Vagina (tissue), 2 donors: ENCODE measurements at places on chromosomes 16 and 17.
A peak's percentile ranks its signal among the peaks of the same experiment; 100 is the strongest.

GRCh38 chr17:4565209-4566141, 5.1 kb upstream of the GGT6 start:
- DNase-seq, result no peak
- no peaks in the 10 kb centered on the region for H3K27me3 ChIP-seq
- peaks cover 14% of the 10 kb centered on the region for H3K4me1 ChIP-seq
- no peaks in the 10 kb centered on the region for H3K36me3 ChIP-seq

DNA sequence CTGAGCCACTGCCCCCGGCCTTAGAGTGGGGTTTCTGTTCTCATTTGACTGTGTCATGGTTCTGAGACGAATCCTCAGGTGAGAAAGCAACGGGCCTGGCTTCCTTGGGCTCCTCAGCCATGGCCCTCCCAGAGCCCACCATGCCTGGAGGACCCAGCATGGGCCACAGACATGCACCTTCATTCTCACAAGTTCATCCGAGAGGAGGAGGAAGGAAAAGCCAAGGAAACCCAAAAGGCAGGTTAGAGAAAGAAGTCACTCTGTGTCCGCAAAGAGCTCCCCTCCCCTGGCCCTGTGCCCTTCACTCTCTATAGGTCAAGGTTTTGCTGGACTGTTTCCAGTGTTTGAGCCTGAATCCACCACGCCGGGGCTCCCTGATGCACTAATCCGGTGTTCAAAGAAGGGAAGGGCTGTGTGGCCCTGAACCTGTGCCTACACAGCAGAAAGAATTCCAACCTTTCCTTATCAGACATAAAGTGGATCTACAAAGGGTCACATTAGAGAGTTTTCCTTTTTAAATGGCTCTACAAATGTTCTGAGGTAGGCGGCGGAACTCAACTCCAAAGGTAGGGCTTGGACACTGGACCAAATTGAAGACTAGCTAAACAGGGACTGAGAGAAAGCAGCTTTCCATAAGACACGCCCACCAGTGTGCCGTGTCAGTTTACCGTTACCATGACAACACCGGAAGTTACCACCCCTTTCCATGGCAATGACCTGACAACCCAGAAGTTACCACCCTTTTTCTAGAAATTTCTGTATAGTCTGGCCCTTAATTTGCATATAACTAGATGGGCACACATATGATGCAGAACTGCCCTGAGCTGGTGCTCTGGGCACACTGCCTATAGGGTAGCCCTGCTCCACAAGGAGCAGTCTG, 15.9 kb upstream of the PECAM1 start:
- DNase-seq, result no peak
- no peak overlapping the region for H3K27ac ChIP-seq
- H3K36me3 ChIP-seq, result no peaks in the 10 kb centered on the region
- no peaks in the 10 kb centered on the region for H3K4me1 ChIP-seq
- H3K4me3 ChIP-seq, result no peak overlapping the region
- no peaks in the 10 kb centered on the region for H3K27me3 ChIP-seq

- H3K4me3 ChIP-seq, result no peak overlapping the region
- DNase-seq, result no peak
- no peak overlapping the region for H3K27ac ChIP-seq
- H3K27me3 ChIP-seq, result no peaks in the 10 kb centered on the region
Observed at GRCh38 chr17:4643676-4644075, 2.2 kb upstream of the ALOX15 start.

- H3K27ac ChIP-seq, result peak overlapping the region; percentile 96
- no peak overlapping the region for H3K4me3 ChIP-seq
- no peaks in the 10 kb centered on the region for H3K36me3 ChIP-seq
- H3K4me1 ChIP-seq, result peaks cover 88% of the 10 kb centered on the region
- H3K27me3 ChIP-seq, result no peaks in the 10 kb centered on the region
- DNase-seq, result no peak
Observed at GRCh38 chr17:76531486-76532038, 5.9 kb downstream of the CYGB start.

GRCh38 chr16:85233516-85233915, 121.2 kb upstream of the CIBAR2 start:
- peaks cover 61% of the 10 kb centered on the region for H3K4me1 ChIP-seq
- H3K36me3 ChIP-seq, result no peaks in the 10 kb centered on the region
- DNase-seq, result no peak
- H3K27me3 ChIP-seq, result no peaks in the 10 kb centered on the region
- no peak overlapping the region for H3K27ac ChIP-seq
- no peak overlapping the region for H3K4me3 ChIP-seq

GRCh38 chr16:49701065-49701685, 154.7 kb downstream of the ZNF423 start:
- H3K27ac ChIP-seq, result peak overlapping the region; percentile 69
- DNase-seq, result no peak
- no peak overlapping the region for H3K4me3 ChIP-seq
- no peaks in the 10 kb centered on the region for H3K36me3 ChIP-seq
- no peaks in the 10 kb centered on the region for H3K27me3 ChIP-seq

DNA sequence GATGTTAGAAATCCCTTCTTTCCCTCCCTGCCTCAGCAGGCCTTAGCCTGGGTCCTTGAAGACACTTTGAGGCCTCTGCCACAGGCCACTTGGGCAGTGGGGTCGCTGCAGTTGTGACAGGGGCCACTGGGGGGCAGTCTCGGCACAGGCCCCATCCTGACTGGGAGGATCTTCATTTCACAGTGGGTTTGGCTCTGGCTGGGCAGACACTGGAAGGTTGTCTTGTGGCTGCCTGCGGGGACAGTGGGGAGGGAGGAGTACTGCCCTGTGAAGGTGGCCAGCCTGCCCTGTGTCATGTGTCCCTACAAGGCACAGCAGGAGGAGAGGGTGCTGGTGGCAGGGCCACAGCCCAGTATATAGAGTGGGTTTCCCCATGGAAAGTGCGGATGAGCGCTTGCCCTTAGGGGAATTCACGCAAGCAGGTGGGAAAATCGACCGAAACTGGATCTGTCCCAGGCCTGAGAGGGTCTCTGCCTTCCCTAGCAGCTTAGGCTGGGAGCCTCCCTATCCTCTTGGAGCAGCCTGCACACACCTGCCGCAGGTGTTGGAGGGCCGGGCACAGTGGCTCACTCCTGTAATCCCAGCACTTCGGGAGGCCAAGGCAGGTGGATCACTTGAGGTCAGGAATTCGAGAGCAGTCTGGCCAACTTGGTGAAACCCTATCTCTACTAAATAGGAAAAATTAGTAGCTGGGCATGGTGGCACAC, 28.8 kb downstream of the GINS2 start:
- DNase-seq, result no peak
- peaks cover 75% of the 10 kb centered on the region for H3K36me3 ChIP-seq
- H3K27me3 ChIP-seq, result no peaks in the 10 kb centered on the region
- H3K27ac ChIP-seq, result no peak overlapping the region
- H3K4me3 ChIP-seq, result no peak overlapping the region

DNA sequence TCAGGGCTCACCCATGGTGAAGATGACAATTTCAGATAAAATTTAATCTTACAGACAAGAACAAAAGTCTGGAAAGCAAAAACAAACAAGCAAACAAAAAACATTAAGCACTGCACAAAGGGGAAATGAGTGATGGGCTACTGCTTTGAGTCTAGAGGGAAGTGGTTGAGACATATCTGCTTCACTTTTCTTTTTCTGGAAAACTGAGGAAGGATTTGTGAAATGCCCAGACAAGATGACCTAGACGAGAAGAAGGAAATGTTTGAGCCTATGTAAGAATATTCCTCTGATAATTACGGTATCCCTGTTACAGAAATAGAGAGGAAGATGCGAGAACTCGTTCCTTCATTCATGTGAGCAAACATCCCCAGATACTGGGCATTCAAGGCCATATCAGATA, 11.5 kb upstream of the HYDIN start:
- no peak for DNase-seq
- no peak overlapping the region for H3K27ac ChIP-seq
- no peaks in the 10 kb centered on the region for H3K27me3 ChIP-seq

DNA sequence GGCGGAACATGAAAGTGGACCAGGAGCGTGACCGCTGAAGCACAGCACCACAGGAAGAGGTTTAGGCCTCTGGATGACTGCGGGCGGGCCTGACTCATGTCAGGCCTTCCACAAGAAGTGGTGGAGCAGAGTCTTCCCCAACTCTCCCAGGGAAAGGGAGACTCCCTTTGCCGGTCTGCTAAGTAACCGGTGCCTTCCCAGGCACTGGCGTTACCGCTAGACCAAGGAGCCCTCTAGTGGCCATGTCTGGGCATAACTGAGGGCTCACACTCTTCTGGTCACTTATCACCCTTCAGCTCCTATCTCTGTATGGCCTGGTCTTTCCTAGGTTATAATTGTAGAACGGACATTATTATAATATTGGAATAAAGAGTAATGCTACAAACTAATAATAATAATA, 1931.9 kb downstream of the TP53TG3F start:
- DNase-seq, result no peak
- no peak overlapping the region for H3K4me3 ChIP-seq
- H3K36me3 ChIP-seq, result no peaks in the 10 kb centered on the region
- no peaks in the 10 kb centered on the region for H3K27me3 ChIP-seq
- no peak overlapping the region for H3K27ac ChIP-seq
- H3K4me1 ChIP-seq, result no peaks in the 10 kb centered on the region

GRCh38 chr16:68700831-68701230, 36.3 kb upstream of the CDH1 start:
- DNase-seq, result no peak
- H3K27ac ChIP-seq, result no peak overlapping the region
- H3K27me3 ChIP-seq, result no peaks in the 10 kb centered on the region
- H3K4me1 ChIP-seq, result no peaks in the 10 kb centered on the region

DNA sequence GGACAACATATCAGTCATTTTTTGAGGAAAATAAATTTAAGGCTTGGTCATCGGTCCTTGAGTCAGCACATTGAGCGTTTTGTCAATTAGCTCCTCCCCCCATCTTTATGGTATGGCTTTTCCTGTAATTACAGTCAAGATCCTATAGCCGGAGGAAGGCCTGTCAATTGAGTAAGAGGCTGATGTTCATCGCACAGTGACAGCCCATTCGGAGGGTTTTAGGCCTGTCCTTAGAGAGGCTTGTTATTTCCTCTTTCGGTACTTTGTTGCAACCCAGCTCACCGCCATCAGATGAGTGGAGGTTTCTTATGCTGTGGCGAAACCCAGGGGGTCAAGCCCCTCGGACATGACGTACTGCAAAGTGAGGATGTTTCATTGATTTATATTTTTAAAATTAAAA, 395.2 kb downstream of the WWOX start:
- no peaks in the 10 kb centered on the region for H3K4me1 ChIP-seq
- H3K27me3 ChIP-seq, result no peaks in the 10 kb centered on the region

- no peak overlapping the region for H3K27ac ChIP-seq
- H3K4me3 ChIP-seq, result no peak overlapping the region
- DNase-seq, result no peak
- no peaks in the 10 kb centered on the region for H3K27me3 ChIP-seq
Observed at GRCh38 chr17:69818467-69818866, 256.6 kb upstream of the KCNJ16 start.

GRCh38 chr17:19374136-19374535, 4.2 kb upstream of the MAPK7 start:
- no peak overlapping the region for H3K4me3 ChIP-seq
- H3K4me1 ChIP-seq, result peaks cover 23% of the 10 kb centered on the region
- DNase-seq, result no peak
- no peak overlapping the region for H3K27ac ChIP-seq

DNA sequence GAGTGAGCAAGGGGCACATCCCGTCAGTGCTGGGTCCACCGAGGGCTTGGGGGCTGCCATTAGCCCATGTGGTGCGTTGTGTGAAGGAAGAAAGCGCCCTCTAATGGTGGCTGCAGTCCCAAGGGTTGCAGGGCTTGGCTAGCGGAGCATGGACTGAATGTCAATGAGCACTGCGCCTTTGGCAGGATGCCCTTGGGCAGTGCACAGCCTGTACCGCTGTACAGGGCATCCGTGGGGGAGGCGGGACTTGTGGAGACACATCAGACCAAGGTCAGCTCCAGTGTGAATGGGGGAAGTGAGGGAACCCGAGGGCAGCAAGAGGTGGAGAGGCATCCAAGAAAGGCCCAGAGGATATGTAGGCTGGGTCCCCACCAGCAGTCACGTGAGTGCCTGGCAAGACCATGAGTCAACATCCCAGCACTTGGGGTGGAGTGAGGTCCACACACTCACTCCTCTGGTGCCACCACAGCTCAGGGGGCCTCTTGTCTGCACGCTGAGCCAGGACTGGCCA, 75.5 kb upstream of the MED9 start:
- H3K36me3 ChIP-seq, result no peaks in the 10 kb centered on the region
- peaks cover 17% of the 10 kb centered on the region for H3K4me1 ChIP-seq
- no peak overlapping the region for H3K4me3 ChIP-seq
- H3K27me3 ChIP-seq, result no peaks in the 10 kb centered on the region
- DNase-seq, result no peak

DNA sequence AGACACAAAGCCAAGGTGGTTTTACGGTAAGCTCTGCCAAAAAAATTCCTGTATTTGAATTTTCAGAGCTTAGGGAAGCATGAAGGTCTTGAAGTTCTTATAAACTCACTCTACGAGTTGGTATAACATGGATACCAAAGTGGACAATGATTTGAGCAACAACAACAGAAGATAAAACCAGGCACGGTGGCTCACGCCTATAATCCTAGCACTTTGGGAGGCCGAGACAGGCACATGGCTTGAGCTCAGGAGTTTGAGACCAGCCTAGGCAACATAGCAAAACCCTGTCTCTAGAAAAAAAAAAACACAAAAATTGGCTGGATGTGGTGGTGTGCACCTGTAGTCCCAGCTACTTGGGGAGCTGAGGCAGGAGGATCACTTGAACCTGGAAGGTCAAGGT, 12.9 kb upstream of the TOB1 start:
- no peak overlapping the region for H3K4me3 ChIP-seq
- H3K27me3 ChIP-seq, result no peaks in the 10 kb centered on the region
- no peaks in the 10 kb centered on the region for H3K36me3 ChIP-seq
- no peak for DNase-seq
- H3K27ac ChIP-seq, result no peak overlapping the region
- no peaks in the 10 kb centered on the region for H3K4me1 ChIP-seq

DNA sequence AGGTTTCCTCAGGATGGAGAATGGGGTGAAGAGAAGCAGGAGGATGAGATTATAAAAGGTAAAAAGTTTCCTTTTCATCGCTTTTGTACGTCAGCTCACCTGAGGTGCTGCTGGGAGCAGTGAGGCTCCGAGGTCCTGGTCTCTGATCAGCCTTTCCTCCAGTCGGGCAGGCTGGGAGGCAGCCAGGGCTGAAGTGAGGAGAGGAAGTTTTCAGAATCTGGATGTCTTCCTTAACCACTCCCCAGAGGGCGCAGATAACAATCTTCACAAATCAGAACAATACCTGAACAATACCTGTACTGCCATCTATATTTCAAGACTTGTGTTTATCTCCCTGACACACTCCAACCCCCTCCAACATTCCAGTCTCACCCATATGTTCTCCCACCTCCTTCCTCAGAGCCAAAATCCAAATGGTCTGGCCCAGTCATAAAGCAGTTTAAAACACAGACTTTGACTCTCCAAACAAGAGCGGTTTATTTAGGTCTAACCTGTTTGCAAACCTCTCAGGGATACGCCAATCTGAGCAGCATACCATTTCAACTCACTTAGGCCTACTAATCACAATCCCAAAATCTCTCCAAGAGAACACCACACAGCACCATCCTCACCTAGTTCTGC, 6.8 kb downstream of the ZNF18 start:
- no peaks in the 10 kb centered on the region for H3K27me3 ChIP-seq
- peaks cover 8% of the 10 kb centered on the region for H3K4me1 ChIP-seq
- no peak overlapping the region for H3K4me3 ChIP-seq
- no peak for DNase-seq
- H3K36me3 ChIP-seq, result peaks cover 22% of the 10 kb centered on the region
